Activated naive CD4-positive, alpha-beta T cell treated with anti-CD3 and anti-CD28 coated beads for 36 hours (primary cell): ENCODE measurements at places on chromosomes 4 and X. TPM values are rescaled to one million over a fixed set of nuclear protein-coding genes. Genes with fewer than 3 reads are reported as not detected.

The DOK7 gene
- not detected for total RNA-seq

- H3K4me3 ChIP-seq, result no peak overlapping the region
- no peak overlapping the region for H3K27ac ChIP-seq
- DNase-seq, result no peak
- peaks cover 2% of the 10 kb centered on the region for H3K36me3 ChIP-seq
- no peaks in the 10 kb centered on the region for H3K4me1 ChIP-seq
Measured at GRCh38 chr4:183297675-183298074, 22.4 kb downstream of the CLDN22 start.

DNA sequence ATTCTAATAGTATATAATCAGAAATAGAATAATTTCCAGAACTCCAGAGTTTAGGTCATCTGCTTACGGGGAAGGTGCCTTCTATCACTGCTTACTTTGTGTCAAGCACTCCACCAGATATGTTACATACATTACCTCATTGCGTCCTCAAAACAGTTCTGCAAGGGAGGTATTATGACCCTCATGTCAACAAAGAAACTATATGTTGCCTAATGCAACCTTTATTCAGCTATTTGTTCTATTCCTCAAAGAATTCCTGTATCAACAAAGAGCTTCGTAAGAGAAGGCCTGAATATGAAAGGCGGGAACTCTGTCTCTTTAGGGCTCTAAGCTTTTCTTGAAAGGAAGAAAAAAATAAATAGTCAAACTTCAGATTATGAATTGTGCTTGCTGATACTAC lies 114.7 kb downstream of the PDLIM5 start:
- no peak overlapping the region for H3K27ac ChIP-seq
- H3K27me3 ChIP-seq, result no peaks in the 10 kb centered on the region
- H3K36me3 ChIP-seq, result no peaks in the 10 kb centered on the region
- no peak for DNase-seq
- H3K4me1 ChIP-seq, result peaks cover 2% of the 10 kb centered on the region

- H3K4me1 ChIP-seq, result peaks cover 6% of the 10 kb centered on the region
- H3K4me3 ChIP-seq, result no peak overlapping the region
- H3K27me3 ChIP-seq, result no peaks in the 10 kb centered on the region
- no peak for DNase-seq
- no peak overlapping the region for H3K27ac ChIP-seq
Measured at GRCh38 chr4:40536032-40536431, 93.6 kb downstream of the RBM47 start.

- peak overlapping the region; percentile 89 for H3K27ac ChIP-seq
- peaks cover 8% of the 10 kb centered on the region for H3K4me1 ChIP-seq
- no peaks in the 10 kb centered on the region for H3K27me3 ChIP-seq
- no peak for DNase-seq
- H3K4me3 ChIP-seq, result peak overlapping the region; percentile 90
- no peaks in the 10 kb centered on the region for H3K36me3 ChIP-seq
Measured at GRCh38 chrX:49101629-49101984, 21.9 kb upstream of the WDR45 start.

GRCh38 chr4:156939801-156940200 lies 31.8 kb downstream of the PDGFC start:
- DNase-seq, result no peak
- no peaks in the 10 kb centered on the region for H3K4me1 ChIP-seq
- no peak overlapping the region for H3K4me3 ChIP-seq
